ENCODE measurements at places on chromosomes 16 and 17.
A peak's percentile ranks its signal among the peaks of the same experiment; 100 is the strongest.

DNA sequence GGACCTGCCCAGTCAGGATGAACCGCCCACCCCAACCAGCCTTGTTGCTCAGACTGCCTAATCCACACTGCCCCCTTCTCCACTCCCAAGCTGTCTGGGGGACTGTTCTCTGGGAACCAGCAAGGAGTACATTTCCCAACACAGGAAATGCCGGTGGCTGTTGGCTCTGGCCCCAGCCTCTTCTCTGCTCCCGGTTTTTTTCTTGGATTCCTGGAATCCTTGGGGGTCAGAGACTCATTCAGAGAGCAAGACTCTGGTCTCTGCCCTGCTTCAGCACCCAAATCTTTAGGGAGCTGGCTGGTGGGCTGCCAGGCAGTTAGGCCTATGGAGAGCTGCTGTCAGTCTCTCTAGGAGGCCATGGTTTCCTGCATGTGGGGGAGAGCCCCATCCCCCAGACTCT lies 10.8 kb upstream of the MTMR4 start:
- DNase-seq = no peak

DNA sequence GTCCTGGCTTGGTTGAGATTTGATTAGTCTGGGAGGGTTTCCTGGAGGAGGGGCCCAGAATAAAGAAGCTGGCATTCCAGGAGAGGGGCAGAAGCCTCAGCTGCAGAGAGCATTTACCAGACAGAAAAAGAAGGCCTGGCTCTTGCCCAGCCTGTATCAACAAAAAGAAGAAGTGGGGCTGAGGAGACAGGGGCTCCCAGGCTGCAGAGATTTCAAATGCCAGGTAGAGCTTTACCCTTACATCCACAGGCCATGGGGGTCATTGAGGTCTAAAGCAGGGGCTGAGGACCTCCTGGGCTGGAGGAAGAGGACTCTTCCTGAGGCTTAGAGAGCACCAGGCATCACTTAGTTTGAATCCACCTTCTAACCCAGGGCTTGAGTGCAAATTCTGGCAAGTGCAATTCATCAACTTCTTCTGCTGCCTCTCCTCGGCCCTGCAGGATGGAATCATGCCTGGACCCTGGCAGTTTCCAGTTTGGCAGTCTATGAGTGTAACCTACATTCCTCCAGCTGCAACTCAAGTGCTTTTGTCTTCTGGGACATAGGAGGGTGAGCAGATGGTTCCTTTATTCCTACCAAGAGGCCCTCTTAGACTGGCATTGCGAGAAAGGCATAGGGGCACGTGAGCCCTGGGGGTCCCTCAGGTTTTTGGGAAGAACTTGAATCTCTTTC lies 15.3 kb downstream of the CA7 start:
- DNase-seq = no peak

DNA sequence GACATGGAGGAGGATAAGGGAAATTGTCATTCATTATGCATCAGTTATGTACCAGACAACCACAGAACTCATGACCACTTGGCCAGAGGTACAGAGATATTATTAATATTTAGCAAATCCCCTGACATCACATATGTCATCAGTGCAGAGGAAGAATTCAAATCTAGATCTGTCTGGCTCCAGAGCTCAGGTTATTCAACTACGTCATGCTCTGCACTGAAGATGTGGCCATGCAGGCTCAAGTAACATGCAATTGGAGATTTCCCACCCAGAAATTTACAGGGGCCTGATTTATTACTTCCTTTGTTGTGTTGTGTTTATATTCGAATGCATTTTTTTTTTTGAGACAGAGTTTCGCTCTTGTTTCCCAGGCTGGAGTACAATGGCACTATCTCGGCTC lies 224.3 kb downstream of the HS3ST4 start:
- no peak for DNase-seq

DNA sequence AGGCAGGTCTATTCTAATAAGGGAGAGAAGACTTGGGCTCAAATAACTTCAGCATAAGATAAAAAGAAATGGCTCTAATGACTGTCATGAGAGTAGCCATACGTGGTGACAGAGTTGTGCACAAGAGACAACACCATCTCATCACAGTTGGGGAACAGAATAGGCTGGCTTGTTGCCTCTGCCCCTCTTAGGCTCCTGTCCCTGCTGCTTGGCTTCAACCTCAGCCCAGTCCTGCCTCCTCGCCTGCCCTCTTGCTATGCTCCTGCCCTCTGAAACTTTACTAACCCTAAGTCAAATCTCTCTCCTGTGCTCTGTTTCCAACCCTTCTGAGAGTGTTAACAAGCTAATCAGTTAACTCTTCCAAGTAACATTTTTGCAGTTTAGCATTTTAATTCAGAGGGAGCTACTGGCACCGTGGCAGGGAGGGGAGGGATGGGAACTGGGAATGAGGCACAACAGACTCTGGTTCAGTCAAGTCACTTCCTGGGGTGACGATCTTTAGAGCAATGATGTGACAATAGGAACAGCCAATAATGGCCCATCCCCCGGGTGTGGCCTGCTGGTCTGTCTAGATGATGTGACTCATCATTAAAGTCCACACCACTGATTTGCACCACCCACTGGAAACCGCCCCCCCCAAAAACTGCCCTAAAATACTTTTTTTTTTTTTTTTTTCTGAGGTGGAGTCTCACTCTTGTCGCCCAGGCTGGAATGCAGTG lies 35.5 kb downstream of the DNAH17 start:
- DNase-seq = no peak

GRCh38 chr16:49345829-49346228 lies 27.8 kb upstream of the C16orf78 start:
- no peak for DNase-seq

GRCh38 chr16:46871597-46871996 lies 12.6 kb upstream of the GPT2 start:
- no peak for DNase-seq

DNA sequence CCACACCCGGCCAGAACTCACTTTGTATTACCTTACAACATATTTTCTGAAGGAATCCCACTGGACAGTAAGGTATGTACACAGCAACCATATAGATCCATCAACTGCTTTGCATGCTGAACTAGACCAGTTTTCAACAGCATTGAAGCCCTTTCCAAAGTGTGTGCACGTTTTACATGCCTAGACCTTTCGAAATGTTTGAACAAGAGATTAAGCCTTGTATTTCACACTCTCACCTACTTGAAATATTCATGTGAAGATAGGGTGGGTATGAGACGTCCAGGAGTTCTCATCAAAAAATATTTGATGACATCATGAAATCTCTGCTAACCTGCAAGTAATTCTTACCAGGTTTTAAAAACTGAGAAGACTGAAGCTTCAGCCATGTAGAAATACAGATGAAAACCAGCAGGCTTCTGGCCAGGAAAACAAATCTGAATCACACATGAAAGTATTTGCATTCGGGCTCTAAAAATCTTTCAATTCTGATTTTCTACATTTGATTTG lies 387.0 kb upstream of the PSMD7 start:
- DNase-seq = no peak

- no peak for DNase-seq
Measured at GRCh38 chr16:78105517-78105916, 6.1 kb downstream of the WWOX start.

GRCh38 chr17:29574732-29575510 lies 6.4 kb downstream of the TP53I13 start:
- no peak for DNase-seq

DNA sequence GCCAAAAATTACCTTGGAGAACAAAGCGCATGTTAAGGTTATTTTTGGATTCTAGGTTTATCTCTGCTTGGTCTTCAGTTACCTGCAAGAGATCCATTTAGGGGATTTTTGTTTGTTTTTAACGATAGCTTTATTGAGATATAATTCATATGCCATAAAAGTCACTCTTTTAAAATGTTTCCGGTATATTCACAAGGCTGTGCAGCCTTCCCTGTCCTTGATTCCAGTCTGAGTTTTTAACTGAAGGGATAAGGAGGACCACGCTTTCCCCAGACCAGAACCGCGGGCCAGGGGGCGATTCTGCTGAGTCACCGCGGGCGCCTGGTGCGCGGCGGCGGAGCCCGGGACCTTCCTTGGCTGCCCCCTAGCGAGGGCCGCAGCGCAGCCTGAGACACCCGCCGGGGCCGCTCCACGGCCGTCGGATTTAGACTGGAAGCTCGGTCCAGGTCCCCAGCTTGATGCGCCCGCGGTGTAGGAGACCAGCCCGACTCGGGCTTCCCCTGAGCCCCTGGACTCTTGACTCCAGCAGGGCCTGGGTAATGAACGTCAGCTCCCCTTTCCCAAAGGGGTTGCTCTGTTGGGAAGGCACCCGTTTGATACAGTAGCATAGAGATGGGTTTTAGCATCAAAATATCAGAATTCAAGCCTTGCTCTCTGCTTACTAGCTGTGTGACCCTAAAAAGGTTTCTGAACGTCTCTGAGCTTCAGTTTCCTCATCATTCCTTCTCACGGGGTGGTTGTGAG lies 50.0 kb upstream of the STH start:
- peak; percentile 72 for DNase-seq

GRCh38 chr17:63697341-63698286 lies 2.3 kb downstream of the LIMD2 start:
- DNase-seq = peak; percentile 11

DNA sequence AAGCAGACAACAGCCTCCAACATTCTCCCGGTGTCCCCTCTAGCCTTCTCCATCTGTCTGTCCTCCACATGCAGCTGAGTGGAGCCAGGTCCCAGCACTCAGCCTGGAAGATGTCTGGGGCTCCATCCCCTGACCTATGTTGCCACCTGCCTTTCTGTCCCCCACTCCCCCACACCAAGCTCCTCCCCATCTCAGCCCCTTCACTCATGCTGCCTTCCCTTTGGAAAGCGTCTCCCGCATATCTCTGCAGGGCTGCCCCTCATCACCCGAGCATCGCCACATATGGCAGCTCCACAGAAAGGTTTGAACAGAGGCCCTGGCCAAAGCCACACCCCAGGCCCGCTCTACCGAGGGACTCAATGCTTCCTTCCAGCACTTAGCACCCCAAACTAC lies 24.2 kb downstream of the NSMCE1 start:
- DNase-seq = no peak

GRCh38 chr17:79798299-79799173 lies 1.7 kb upstream of the CBX8 start:
- DNase-seq = peak; percentile 31

- no peak for DNase-seq
Measured at GRCh38 chr17:40614431-40615067, 33.1 kb downstream of the SMARCE1 start.

DNA sequence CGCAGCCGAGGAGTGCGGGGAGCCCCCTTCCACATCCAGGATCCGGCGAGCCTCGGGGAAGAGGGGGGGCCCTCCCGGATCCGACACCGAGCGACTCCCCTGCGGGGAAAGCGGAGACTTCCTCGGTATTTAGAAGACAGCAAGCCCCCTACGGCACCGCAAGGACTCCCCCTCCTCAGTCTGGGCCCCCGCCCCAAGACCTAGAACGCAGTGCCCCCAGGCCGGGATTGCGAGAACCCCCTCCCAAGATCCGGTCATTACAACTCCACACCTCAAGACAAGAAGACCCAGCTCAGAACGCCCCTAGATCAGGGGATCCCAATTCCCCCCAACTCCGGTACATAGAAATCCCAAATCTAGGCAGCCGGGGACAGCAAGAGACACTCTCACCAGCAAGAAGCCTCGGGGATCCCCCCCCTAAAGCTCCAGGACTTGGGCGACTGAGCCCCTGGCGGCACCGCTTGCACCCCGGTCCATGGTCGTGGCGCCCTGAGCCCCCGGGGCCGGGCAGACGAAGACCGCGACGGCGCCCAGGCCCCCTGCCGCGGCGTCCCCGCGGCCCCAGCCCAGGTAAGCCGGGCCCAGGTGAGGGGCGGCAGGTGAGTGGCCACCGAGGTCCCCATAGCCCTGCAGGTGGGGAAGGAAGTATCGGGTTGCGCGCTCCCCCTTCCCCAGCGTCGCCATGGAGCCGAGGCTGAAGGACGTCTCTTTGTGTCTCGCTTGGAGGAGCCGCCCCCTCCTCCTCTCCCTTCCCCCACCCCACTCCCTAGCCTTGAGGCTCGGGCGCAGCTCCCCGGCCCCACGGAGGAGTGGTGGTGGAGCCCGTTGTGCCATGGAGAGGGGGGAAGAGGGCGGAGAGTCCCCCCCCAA lies 641 bp downstream of the SBK1 start:
- peak; percentile 43 for DNase-seq

GRCh38 chr16:64217789-64218535 lies 903.9 kb downstream of the CDH11 start:
- DNase-seq = no peak

DNA sequence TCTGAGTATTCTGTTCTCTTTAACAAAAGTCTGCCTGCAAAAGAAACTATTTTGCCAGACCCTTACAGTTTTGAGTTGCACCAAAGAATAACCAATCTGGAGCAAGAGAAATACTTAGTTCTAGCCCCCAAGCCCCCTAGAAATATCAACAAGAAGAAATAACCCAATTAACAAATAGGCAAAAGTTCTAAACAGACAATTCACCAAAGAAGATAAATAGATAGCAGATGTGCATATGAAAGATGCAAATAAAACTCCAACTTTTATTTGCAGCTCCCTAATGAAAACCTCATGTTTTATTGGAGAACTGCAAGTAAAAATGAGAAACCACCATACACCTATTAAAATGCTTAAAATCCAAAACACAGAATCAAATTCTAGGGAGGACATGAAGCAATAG lies 1308.0 kb downstream of the CDH11 start:
- no peak for DNase-seq

DNA sequence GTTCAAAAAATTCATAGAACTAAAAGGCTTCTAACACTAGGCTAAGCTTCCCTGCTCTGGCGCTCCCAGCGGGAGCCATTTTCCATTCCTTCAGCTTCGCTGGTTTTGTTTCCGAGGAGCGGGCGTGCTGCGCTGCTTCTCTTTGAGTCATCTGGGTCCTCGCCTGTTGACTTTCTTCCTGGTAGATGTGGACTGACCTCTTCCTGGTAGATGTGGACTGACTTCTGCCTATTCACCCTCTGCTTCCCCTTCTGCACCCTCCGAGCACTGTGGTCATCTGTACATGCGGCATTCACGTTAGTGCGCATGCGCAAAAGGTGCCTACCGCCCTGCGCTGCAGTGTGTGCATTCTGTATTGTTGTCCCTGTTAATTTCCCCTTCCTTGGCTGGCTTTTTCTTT lies 40.8 kb upstream of the SEC14L1 start:
- DNase-seq = no peak

- no peak for DNase-seq
Measured at GRCh38 chr17:83180264-83180995, 101.0 kb downstream of the METRNL start.
